ENCODE measurements at places on chromosomes 3 and 15.

GRCh38 chr15:60458721-60459120 lies 20.2 kb downstream of the ICE2 start:
- no peak for DNase-seq

DNA sequence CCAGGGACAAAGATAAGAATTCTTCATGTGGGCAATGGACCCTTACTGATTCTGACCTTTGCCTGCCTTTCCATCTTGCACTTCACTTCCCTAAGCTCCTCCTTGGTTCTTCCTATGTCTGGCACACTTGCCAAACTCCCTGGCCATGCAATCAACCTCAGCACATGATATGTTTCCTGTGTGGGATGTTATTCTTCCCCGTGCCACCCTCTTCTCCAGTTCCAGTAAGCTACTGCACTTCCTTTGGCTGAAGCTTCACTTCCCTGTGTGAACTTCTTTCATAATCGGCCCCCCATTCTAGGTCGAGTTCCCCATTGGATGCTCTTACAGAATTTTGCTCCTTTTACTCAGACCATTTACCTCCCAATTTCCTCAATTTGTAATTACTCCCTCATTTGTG lies 10.7 kb upstream of the TASOR start:
- no peak for DNase-seq

GRCh38 chr3:46835054-46835453 lies 28.2 kb downstream of the MYL3 start:
- no peak for DNase-seq

DNA sequence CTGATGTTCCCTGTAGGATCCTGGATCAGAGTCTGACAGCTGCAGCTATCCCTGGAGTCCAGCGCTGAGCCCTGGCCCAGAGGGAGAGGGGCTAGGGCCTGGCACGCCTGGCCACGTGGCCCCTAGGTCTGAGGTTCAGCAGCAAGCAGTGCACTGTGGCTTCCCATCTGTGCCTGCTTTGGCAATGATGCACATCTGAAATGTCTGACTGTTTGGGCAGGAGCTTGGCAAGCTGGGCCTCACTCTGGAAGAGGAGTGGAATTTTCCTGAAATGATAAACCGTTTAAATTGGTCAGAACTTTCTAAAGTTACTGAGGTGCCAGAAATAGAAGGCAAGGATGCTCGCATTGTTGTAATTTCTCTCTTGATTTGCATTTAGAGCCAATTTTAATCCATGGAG lies 48.8 kb upstream of the MRPS22 start:
- no peak for DNase-seq

DNA sequence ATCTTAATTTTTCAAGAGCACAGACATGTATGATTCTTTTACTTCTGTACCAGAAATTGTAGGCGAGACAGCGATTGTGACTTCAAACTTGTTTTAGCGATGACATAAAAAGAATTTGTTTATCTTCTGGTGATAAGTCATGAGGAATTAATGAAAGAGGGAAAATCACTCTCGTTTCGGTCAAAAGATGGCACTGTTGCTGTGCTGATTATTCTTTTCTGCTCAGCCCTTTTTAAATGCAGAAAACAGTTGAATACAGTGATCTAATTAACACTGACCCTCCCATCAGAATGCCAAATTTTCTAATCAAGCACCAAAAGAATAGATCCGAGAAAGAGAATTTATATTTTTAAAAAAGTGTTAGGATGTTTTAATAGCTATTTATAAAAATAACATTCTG lies 52.6 kb downstream of the NSUN3 start:
- peak; percentile 12 for DNase-seq

GRCh38 chr15:94233441-94233840 lies 2.1 kb downstream of the MCTP2 start:
- no peak for DNase-seq

- no peak for DNase-seq
Observed at GRCh38 chr15:24075420-24076089, 388.4 kb upstream of the NDN start.

- DNase-seq = no peak
Observed at GRCh38 chr3:114879059-114880031, 267.7 kb downstream of the ZBTB20 start.

- no peak for DNase-seq
Observed at GRCh38 chr3:18417904-18418572, 7.1 kb downstream of the SATB1 start.

- no peak for DNase-seq
Observed at GRCh38 chr15:66654739-66655375, 47.2 kb upstream of the SMAD6 start.

- DNase-seq = peak; percentile 78
Observed at GRCh38 chr3:179451265-179452175, at the start of gene GNB4. GNB4 (minus strand) TSS chr3:179451470; CDS start chr3:179426200, 25,270 bp downstream.

GRCh38 chr3:31523543-31523942 lies 9.2 kb upstream of the STT3B start:
- DNase-seq = no peak

GRCh38 chr3:175307642-175308041 lies 448.5 kb downstream of the NAALADL2 start:
- DNase-seq = no peak

DNA sequence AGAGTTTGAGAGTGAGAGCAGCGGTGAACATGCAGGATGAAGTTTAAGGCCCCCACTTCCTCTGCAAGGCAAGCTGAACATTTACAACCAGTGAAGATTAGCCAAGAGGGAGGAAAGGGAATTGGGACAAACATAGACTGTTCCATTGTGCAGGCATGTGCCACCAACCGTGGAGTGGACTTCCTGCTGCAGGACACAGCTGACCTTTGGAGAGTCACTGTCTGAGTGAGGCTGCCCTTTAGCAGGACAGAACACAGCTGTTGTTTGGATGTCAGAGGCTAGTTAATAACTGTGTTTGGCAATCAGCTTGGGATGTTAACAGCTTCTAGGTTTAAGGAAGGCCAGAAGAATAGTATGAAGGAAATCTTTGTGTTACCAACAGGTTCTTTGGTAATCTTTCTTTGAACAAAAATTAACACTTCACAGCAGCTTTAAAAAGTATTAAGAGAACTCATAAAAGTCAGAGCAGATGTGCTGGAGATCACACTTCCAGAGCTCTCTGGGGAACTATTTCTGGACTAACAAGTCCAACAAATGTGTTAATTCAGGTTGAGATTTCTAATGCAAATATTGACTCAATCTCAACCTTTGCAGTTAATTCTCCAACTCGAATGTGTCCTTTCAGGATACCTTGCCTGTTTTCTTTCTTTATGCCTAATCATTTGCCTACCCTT lies 31.4 kb downstream of the CTDSPL start:
- DNase-seq = no peak

GRCh38 chr3:55203006-55203405 lies 275.1 kb upstream of the LRTM1 start:
- DNase-seq = no peak

DNA sequence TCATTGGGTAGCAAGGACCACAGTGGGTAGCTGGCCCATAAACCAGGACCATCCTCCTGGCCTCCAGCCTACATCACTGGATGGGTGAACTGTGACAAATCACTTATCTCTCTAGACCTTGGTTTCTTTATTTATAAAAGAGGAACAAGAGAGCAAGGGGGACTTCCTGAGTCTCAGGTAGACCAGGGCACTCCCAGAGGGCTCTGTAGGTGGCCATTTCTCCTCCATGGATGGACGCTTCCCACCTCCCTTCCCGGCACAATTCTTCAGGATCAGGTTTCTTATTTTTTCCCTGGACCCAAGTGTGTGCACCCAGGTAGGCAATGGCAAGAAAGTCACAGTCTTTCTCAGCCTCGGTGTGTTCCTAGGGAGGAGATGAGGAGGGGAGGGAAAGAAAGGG lies 41.4 kb upstream of the SPATA12 start:
- no peak for DNase-seq

DNA sequence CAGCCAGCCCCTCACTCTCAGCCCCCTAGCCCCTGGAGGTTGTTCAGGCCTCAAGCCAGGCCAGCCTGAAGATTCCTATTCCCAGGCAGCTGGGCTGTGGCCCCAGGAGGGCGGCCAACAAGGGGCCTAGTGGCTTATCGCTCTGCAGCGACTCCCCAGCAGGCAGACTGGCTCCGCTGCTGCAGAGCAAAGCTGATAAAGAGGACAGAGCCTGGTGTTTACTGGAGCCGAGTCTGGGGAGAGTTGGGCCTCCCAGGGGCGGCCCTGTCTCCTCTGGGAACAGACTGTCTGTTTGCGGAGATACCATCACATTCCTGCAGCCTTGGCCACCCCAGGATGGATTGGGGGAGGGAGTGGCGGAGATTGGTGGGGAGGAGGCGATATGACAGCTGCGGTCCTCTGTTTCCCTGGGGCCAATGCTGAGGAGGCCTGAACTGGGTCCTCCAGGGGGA lies 22.4 kb upstream of the SMAD6 start:
- DNase-seq = no peak

Measured in HTR-8/SVneo (cell line).